ENCODE measurements at places on chromosomes 13 and 19.

- DNase-seq: no peak
Observed at GRCh38 chr13:22589880-22590279, 590.9 kb upstream of the SGCG start.

DNA sequence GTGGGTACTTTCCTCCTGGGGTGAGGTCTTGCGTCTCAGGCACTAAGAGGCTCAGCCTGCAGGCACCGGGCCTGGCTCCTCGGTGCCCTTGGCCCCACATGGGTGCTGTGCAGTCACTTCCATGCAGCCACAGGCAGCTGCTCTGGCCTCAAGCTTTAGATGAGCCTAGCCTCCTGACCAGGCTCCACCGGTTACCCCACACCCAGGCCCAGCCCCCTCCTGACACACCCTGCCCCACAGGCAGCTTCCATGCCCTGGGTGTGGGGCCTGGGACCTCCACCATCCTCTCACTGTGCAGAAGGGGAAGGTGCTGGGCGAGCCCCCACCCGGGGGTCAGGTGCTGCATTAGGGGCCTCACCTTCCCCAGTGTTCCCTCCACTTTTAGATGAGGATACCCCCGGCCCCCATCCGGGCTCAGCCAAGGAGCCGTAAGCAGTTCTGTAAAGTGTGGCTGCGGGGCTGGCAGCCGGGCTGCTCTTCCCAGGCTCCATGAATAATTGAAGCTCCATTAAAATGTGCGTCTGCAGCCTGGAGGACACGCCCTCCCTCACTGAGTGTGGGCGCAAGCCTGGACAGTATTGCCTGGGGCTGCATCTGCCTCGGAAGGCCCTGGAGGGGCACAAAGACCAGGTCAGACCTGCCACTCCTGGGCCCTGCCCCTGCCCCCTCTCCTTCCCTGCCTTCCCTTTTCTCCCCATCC, 72.5 kb upstream of the KCTD15 start:
- DNase-seq: no peak

DNA sequence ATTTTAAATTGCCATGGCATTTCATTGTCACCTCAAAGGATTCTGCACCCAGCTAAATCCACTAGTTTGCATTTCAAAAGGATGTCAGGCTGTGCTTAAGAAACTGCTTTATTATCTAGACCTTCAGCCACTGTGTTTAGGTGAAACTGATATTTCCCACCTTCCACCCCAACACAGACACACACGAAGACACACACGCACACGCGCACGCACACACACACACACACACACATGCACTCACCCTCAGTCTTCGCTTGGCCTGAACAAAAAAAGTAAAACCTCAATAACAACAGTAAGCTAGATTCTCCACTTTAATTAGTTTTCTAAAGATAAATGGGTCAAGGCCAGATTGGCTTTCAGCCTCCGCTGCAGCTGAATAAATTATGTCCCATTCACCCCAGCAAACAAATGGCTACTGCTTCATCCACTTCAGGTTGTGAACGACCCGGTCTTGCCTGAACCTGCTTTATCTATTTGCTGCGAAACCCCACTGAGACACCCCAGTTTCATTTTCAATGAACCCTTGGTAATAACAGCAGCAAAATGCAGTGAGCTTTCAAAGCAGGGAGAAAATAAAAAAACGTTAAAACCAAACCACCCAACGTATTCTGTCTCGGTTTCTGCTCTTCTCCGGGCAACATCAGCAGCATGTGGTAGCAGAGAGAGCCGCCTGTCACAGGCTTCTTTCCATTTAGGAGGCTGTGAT, 166.8 kb downstream of the DCT start:
- no peak for DNase-seq

- no peak for DNase-seq
Observed at GRCh38 chr13:28607187-28607955, 51.6 kb upstream of the POMP start.

- DNase-seq: no peak
Observed at GRCh38 chr13:106700439-106700838, 132.5 kb upstream of the ARGLU1 start.
